Breast epithelium (tissue), 4 donors: ENCODE measurements at places on chromosomes 6 and 20. TPM values are rescaled to one million over a fixed set of nuclear protein-coding genes. Genes with fewer than 3 reads are reported as not detected.
A peak's percentile ranks its signal among the peaks of the same experiment; 100 is the strongest.

DNA sequence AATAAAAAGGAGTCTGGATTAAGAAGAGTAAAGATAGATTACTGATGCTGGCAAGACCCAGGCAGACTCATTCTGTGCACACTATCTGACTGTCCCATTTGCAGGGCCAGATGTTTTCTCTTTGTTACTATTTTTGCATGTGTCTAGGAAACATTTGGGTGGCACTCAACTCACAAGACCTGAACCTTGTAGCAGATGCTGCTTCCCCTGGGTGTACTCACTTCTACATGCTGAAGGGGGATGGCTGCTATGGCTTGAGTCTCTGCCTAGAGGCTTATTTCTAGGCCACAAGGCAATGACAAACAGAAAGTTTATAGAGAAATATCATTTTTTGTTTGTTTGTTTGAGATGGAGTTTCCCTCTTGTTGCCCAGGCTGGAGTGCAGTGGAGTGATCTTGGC, 351.4 kb downstream of the FOXA2 start:
- no peak overlapping the region for H3K27ac ChIP-seq
- H3K4me3 ChIP-seq = no peak overlapping the region
- H3K36me3 ChIP-seq = no peaks in the 10 kb centered on the region
- no peaks in the 10 kb centered on the region for H3K4me1 ChIP-seq
- no peak for DNase-seq

DNA sequence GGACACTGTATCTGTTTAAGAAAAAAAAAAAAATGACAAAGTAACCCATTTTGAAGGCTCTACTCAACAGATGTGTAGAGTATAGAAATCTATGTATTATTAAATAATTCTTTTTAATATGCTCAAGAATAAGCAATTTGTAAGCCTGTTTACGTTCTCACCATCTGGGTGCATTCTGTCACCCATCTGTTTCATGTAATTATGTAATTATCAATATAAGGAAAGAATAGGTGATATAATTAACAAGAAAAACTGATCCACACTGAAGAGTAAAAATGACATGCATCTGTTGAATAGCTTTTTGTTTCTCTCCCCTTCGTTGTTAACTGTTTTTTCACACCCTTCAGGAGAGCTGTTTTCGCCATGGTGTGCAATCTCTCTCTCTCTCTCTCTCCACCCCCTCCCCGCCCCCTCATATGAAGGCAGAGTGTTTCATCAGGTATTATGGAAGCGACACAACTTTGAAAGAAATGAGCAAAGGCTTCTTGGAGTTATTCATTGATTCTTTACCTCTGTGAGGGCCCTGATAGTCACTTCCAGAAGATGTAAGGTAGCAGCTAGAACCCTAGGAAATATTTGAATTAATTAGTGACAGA, 154.3 kb upstream of the INSM1 start:
- H3K27ac ChIP-seq = no peak overlapping the region
- no peaks in the 10 kb centered on the region for H3K4me1 ChIP-seq
- no peaks in the 10 kb centered on the region for H3K36me3 ChIP-seq
- DNase-seq = no peak

DNA sequence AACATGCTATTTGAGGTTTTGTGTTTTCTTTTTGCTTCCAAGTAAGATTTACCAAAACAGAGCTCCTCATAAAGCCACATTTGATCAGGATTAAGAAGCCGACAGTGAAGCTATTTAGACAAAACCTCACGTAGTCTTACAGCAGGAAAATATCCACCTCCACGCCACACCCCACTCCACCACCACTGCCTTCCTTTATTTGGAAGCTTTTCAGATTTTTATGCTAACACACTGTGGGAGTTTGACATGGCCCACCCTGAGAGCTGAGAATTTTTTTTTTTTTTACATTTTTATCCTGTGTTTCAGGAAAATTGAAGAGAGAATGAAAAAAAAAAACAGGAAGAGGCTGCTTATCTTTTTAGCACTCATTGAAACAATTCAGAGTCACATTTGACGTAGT, 104.8 kb upstream of the MC3R start:
- no peak for DNase-seq
- no peaks in the 10 kb centered on the region for H3K27me3 ChIP-seq
- H3K4me1 ChIP-seq = no peaks in the 10 kb centered on the region
- H3K4me3 ChIP-seq = no peak overlapping the region

The TCF15 gene
- total RNA-seq = 1.1 TPM

DNA sequence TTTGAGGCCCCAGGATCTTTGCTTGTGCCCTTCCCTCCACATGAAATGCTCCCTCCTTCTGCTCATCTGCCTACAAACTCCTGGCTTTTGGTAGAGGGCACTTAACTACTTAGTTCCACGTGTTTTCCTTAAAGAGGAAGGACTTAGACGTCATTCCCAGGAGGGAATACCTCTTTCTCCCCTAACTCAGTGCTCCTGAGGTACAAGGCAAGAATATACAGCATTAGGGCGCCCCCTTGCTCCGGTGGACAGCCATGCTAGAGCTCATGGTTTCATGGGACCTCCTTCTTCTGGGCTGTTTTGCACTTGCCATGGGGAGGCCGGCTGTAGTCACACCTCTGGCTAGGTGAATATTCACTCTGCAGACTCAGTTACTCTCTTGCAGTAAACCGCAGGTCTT, 93.8 kb upstream of the LY86 start:
- no peaks in the 10 kb centered on the region for H3K27me3 ChIP-seq
- no peaks in the 10 kb centered on the region for H3K4me1 ChIP-seq
- no peak for DNase-seq
- H3K27ac ChIP-seq = no peak overlapping the region
- H3K4me3 ChIP-seq = no peak overlapping the region

DNA sequence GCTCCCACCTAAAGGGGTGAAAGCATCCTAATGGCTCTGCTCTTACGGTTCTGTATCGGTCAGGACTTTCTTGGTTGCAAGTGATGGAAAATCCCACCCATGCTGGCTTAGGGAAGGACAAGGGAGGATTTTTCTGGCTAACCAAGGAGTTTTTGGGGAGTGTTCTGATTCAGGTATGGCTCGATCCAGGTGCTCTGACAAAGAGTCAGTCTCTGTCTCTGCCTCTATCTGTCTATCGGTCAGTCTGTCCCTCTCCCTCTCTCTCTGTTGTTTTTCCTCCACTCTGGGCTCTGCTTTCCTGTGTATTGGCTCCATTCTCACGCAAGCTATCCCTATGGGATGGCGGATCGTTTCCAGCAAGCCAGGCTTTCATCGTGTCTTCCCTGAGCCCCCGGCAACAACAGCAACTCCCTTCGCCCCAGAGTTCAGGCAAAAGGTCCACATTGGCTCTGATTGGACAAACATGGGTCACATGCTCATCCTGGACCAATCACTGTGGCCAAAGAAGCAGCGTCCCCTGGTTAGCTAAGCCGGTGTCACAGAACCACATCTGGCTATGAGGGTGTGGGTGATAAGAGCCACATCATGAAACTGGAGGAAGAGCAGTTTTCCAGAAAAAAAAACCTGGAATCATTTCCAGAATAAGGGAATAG, 160.3 kb downstream of the BMP7 start:
- H3K27me3 ChIP-seq = no peaks in the 10 kb centered on the region
- H3K27ac ChIP-seq = no peak overlapping the region
- no peaks in the 10 kb centered on the region for H3K4me1 ChIP-seq
- H3K36me3 ChIP-seq = no peaks in the 10 kb centered on the region
- H3K4me3 ChIP-seq = no peak overlapping the region
- DNase-seq = no peak

DNA sequence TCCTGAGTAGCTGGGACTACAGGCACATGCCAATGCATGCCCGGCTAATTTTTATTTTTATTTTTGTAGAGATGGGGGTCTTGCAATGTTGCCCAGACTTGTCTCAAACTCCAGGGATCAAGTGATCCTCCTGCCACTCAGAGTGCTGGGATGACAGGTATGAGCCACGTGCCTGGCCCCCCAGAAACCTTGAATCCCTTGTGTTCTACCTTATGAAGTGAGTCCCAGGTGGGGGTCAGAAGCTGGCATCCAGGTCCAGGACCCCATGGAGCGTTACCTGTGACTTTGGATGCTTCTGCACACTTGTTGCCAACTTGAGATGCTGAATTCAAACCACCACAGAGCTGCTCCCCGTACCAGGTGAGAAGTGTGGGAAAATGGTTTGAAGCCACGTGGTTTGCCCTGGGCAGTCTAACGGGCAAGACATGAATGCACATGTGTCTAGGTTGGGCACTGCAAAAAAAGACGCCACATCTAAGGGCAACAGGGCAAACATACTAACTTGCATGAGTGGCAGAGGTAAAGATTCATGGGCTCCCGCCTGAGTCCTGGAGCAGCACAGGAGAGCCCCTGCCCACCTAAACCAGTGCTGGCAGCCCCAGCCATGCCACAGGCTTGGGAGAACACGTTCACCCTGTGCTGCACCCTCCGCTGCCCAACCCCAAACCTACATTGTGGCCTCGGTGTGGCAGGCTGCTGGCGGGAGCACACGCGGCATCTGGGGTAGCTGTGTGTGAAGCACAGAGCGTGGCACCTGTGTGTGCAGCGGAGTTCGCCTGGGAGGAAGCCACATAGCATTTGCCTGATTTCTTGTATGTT, 101.2 kb downstream of the JPH2 start:
- H3K4me3 ChIP-seq = no peak overlapping the region
- no peaks in the 10 kb centered on the region for H3K4me1 ChIP-seq
- no peaks in the 10 kb centered on the region for H3K27me3 ChIP-seq
- DNase-seq = no peak
- H3K27ac ChIP-seq = no peak overlapping the region

DNA sequence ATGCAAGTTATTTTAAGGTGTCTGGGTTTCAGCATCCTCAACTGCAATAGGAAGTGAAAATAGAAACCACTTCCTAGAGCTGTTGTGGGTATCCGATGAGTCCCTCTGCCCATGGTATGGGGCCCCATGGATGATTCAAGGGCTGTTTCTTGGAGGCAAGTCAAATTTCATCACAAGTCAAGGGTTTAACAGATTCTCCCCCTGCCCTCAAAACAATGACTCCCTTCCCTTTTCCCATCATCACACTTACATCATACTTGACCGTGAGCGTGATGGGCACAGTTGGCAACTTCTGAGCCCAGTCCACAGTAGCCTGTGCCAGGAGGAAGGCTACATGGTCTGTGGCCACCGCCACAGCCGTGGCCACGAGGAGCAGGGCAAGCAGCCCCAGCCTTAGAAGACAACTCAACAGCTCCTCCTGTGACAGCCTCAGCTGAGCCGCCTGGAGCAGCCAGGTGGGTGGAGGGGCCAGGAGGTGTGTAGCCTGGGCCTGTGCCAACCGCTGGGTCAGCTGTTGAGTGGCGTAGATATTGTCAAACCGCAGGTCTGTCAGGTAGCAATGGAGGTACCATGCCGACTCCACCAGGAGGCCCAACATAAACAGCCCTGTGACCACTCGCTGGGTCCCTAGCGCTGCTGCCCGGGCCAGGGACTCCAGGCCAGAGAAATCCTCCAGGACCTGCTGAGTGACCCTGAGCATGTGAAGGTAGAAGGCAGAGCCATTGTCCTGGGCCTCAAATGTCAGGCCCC, 5.2 kb downstream of the OCSTAMP start:
- DNase-seq = no peak
- H3K27me3 ChIP-seq = no peaks in the 10 kb centered on the region
- no peak overlapping the region for H3K27ac ChIP-seq
- H3K36me3 ChIP-seq = no peaks in the 10 kb centered on the region

- H3K27ac ChIP-seq = peak overlapping the region; percentile 2
- H3K4me3 ChIP-seq = no peak overlapping the region
- H3K4me1 ChIP-seq = no peaks in the 10 kb centered on the region
- no peaks in the 10 kb centered on the region for H3K36me3 ChIP-seq
- H3K27me3 ChIP-seq = no peaks in the 10 kb centered on the region
- no peak for DNase-seq
Measured at GRCh38 chr6:13641315-13641714, 26.2 kb downstream of the NOL7 start.

DNA sequence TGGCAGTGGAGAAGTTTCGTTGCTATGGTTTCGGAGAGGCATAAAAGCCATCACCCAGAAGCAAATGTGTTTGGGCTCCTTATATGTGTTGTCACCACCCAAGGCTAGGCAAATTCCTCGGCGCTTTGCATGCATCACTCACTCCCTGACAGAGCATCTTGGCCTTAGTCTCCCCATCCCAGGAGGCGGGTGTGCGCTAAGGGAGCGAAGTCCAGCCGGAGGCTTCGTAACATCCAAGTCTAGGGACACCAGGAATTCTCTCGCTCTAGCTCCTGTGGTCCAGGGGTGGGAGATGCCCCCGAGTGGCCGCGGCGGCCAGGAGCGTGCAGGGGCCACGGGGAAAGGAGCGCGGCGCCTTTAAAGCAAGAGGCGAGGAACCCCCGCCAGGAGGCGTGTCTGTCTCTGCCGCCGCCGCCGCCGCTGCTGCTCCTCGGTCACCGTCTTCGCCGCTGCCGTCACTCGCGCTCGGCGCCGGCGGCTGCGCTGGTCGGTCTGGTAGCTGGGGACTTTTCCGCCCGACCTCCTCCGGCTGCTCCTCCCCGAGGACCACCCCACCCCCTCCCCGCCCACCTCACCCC, at the start of gene GRIK2:
GRIK2 (plus strand) TSS at position 458 of the 578 bp plus-strand sequence.
- peak within 1 kb of the TSS; percentile 32 for H3K4me3 ChIP-seq
- no peaks in the 10 kb centered on the region for H3K4me1 ChIP-seq
- H3K27me3 ChIP-seq = peaks cover 30% of the 10 kb centered on the region
- H3K36me3 ChIP-seq = no peaks in the 10 kb centered on the region
- DNase-seq = no peak
- no peak within 1 kb of the TSS for H3K27ac ChIP-seq

DNA sequence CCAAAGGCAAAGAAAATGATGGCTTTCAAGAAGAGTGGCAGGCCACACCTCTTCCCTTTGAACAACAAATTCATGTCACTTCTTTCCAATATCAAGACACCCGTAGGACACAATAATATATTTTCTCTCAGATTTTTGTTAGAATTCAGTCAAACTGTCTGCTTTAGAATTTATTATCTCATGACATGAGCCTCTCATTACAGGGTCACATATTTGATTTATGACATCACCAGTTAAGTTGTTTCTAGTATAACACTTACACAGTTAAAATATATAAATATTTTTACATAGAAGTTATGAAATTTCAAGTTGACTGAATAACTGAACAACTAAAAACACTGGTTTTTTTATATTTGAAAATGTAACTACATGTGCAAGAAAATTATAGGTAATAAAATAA, 320.6 kb upstream of the AGPAT4 start:
- no peaks in the 10 kb centered on the region for H3K36me3 ChIP-seq
- DNase-seq = no peak
- no peaks in the 10 kb centered on the region for H3K4me1 ChIP-seq
- H3K4me3 ChIP-seq = no peak overlapping the region

The VIP gene
- 0.98 TPM for total RNA-seq

The C6orf52 gene
- not detected for total RNA-seq

The SLC32A1 gene
- total RNA-seq = not detected
